KG1 (cell line): ENCODE measurements at places on chromosomes 1 and 21.

GRCh38 chr1:163875200-163875926 lies 553.6 kb downstream of the NUF2 start:
- DNase-seq = no peak

DNA sequence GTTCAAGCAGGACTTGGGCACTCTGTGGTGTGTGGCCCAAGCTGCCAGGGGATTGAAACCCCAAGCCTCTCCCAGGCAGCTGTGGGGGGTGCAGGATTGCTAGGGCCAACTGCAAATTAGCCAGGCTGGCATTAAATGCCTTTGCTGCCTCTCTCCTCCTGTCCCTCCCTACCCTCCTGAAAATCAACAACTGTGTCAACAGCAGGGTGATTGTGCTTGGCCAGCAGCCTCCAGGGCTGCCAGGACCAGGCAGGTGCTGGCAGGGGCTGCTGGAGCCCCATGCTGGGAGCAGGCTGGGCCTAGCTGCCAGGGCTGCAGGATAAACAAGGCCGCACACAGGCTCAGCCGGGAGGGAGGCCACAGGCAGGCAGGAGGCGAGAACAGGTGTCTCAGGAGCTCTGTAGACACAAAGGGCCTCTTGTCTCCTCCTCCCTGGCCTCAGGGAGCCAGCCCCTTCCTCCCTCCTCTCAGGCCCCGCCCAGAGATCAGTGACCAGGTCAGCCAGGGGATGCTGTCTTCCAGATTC lies 11.4 kb downstream of the SOX13 start:
- DNase-seq = no peak

- DNase-seq = no peak
These were observed 15.5 kb downstream of the LRIF1 start for GRCh38 chr1:110948038-110948810.

- no peak for DNase-seq
These were observed 9.3 kb downstream of the SLC25A24 start for GRCh38 chr1:108190686-108191416.

- DNase-seq = no peak
These were observed 114.2 kb downstream of the ADGRL4 start for GRCh38 chr1:78892260-78892840.

DNA sequence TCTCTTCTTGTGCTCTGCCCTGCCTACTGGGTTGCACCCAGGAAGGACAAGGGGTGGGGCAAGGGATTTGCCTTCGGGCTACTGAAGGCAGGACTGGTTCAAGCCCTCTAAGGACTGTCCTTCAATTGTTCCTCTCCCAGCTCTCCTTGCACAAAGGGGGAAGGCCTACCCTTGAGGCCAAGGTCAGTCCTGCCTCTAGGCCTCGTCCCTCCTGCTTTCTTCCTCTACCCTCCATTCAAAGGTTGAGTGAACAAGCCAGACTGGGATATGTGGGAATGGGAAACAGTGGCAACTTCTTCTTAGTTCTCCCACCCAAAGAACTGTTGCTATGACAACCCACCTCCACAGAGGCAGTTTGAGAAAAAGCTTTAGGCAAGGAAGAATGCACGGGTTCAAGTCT lies 2.7 kb downstream of the LURAP1 start:
- no peak for DNase-seq

- DNase-seq = peak; percentile 40
These were observed at the start of gene IGSF9 for GRCh38 chr1:159945483-159946241. TSS of gene IGSF9 (minus strand) at chr1:159945613. CDS start at chr1:159943454, 2,159 bp downstream.

DNA sequence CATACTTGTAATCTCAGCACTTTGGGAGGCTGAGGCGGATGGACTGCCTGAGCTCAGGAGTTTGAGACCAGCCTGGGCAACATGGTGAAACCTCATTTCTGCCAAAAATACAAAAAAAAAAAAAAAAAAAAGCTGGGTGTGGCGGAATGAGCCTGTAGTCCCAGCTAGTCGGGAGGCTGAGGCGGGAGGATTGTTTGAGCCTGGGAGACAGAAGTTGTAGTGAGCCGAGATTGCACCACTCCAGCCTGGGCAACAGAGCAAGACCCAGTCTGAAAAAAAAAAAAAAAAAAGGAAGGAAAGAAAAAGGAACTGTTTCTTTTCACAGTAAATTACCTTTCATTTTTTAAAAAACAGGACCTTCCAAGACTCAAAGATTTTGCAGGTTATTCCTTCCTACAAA lies 29.5 kb downstream of the LIN9 start:
- DNase-seq = no peak

- DNase-seq = no peak
These were observed 30.9 kb downstream of the PADI4 start for GRCh38 chr1:17338706-17339493.

- DNase-seq = no peak
These were observed 16.0 kb downstream of the CYYR1 start for GRCh38 chr21:26557106-26557505.

GRCh38 chr1:86394416-86394815 lies 1.7 kb downstream of the ODF2L start:
- DNase-seq = no peak
